ENCODE measurements at places on chromosomes 7 and 10. TPM values are rescaled to one million over a fixed set of nuclear protein-coding genes. Genes with fewer than 3 reads are reported as not detected.

The AGAP5 gene
- total RNA-seq, result 6.3 TPM

The HOXA9 gene
- total RNA-seq, result 16.6 TPM

The SPDYE9 gene
- 0.04 TPM for total RNA-seq

The EDRF1 gene
- 23.3 TPM for total RNA-seq

The TDRD1 gene
- total RNA-seq, result 0.13 TPM

The SEMA3D gene
- total RNA-seq, result 19.8 TPM

The OLAH gene
- total RNA-seq, result 0.13 TPM

The CPA1 gene
- total RNA-seq, result 3.6 TPM

The PODXL gene
- 35.5 TPM for total RNA-seq

The OGDHL gene
- 0.31 TPM for total RNA-seq

Measured in muscle of leg (tissue), 16 donors.